ENCODE measurements at places on chromosomes 4 and X. TPM values are rescaled to one million over a fixed set of nuclear protein-coding genes. Genes with fewer than 3 reads are reported as not detected.

SASH3 gene
- not detected for total RNA-seq

MFAP3L gene
- 0.50 TPM for total RNA-seq

SYN1 gene
- total RNA-seq = 0.30 TPM

ITIH6 gene
- total RNA-seq = not detected

KDR gene
- total RNA-seq = 0.74 TPM

ARSH gene
- not detected for total RNA-seq

BOD1L1 gene
- 7.1 TPM for total RNA-seq
